ENCODE measurements at places on chromosomes 5 and 9.

GRCh38 chr9:100020121-100020795 is 78.5 kb downstream of the ERP44 start:
- DNase-seq: no peak

GRCh38 chr9:134632329-134632728 is 9.3 kb upstream of the COL5A1 start:
- DNase-seq: no peak

DNA sequence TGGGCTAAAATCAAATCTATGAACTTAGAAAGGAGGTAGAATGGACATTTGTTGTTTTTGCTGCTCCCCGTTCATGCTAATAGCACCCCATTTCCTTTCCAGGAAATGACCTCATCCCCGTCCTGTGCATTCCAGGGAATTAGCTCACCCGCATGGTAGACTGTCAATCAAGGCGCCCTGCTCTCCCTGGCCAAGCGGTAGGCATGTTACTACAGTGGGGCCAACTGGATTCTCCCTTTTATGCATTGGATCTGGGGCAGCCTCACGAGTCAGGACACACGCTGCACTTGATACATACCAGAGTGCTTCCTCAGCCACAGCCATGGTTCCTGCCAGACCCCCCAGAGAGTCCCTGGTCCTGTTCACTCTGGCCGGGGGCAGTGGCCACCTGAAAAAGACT is 111.0 kb upstream of the PTCH1 start:
- no peak for DNase-seq

- no peak for DNase-seq
Observed at GRCh38 chr9:123556464-123557435, 200.8 kb downstream of the CRB2 start.

GRCh38 chr5:11289208-11289607 is 528.2 kb upstream of the DAP start:
- DNase-seq: no peak

DNA sequence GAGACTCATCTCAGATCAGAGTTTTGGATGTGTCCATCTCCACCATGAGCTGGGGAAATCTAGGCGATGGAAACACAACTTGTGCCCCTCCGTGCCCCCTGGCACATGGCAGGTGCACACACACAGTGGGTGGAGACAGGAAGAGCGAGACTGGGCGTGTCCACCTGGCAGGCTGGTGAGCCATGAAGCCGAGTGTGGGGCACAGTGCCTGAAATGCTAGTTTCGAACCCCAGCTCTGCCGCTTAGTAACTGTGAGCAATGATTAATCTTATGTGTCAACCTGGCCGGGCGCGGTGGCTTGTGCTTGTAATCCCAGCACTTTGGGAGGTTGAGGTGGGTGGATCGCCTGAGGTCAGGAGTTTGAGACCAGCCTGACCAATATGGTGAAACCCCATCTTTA is 80.8 kb upstream of the RNU6ATAC start:
- DNase-seq: no peak

- DNase-seq: peak; percentile 10
Observed at GRCh38 chr5:87121304-87122150, 146.2 kb upstream of the RASA1 start.

GRCh38 chr5:58774937-58775336 is 192.1 kb downstream of the RAB3C start:
- no peak for DNase-seq

DNA sequence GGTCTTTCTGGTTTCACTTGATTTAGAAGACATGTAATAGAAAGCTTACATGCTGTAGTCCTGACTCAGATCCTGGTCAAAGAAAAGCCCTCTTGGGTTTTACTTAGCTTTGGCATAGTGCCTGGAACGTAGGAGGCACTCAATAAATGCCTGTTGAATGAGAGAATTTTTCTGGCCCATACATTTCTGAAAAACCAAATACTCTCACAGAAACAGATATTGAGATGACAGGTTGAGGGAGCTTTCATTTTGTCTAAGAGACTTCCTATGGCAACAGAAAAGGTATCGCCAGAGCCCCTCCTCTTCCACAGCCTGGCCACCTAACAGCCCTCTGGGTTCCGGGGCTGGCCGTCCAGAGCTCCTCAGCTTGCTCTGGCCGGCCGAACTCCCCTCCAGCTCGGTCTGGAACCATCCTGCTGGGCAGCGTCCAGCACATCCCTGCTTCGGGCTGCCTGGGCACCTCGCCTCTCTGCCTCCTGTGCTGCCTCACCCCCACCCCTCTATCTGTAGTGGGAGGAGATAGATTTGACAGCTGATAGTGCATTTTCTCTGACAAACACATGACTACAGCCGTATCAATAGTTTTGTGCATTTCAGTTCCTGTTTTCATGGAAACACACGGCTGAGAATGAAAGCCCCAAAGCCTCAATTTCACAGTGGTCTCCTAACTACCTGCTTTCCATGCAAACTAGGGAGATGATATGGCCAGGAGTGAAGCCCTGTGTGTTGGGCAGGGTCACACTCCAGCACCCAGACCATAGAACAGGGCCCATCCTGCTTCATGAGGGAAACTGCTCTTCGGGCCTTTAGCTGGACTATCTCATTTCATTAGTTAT is 1.1 kb downstream of the IL4 start:
- no peak for DNase-seq

DNA sequence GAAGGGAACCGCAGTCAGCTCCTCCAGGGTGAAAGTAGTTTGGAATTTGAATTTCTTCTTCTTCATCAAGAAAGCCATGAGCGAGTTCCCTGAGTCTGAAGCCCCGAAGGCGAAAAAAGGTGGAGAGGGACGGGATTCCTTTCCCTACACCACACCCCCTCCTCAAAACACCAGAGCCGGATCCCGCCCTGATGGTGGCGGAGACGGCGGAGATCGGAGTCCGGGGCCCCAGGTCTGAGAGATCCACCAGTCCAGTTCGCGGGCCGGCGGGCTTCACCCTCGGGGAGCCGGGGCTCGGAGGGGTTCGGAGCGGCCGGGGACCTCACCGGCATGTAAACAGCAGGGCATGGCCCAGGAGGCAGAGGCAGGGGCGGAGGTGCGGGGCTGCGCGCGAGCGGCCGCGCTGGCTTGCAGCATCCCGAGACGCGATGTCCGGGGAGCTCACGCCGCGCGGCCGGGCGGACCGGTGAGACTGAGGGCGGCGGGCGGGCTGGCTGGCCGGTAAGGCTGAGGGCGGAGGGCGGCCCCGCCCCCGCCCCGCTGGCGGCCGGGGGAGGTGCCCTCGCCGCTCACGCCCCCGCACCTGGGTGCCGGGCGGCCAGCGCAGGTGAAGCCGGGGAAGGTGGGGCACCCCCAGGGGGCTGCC is 606 bp downstream of the EEIG1 start:
- DNase-seq: no peak

DNA sequence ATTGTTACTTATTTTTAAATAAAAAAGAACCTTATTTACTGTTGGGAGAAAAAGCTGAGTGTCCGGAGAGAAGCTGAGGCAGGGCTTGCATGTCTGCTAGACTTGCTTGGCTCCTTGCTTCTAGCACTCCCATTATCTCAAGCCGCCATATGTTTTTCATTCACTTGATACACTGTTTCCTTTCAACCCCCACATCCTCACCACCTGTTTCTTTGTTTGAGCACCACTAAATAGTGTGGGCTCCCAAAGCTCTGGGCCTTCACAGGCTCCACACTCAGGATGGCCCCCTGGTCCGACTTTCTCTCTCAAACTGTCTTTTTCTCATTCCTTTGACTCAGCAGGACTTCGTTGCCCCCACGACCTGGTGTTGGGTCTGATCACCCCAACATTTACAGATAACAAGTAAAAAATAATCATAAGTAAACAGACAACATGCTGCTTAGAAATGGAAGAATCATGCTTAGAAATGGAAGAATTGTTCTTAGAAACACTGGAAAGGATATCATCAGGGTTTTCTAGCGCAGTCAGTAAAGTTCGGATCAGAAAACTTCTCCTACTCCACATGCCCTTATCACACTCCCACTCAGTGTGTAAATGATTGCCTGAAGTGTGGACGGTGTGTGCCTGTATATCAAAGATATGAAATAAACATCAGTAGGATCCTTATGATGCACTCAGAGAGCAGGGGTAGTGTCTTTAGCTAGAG is 58.5 kb downstream of the APTX start:
- no peak for DNase-seq

GRCh38 chr5:17129093-17129849 is 88.2 kb upstream of the BASP1 start:
- no peak for DNase-seq

GRCh38 chr9:115643948-115644727 is 509.5 kb upstream of the PAPPA start:
- DNase-seq: no peak

DNA sequence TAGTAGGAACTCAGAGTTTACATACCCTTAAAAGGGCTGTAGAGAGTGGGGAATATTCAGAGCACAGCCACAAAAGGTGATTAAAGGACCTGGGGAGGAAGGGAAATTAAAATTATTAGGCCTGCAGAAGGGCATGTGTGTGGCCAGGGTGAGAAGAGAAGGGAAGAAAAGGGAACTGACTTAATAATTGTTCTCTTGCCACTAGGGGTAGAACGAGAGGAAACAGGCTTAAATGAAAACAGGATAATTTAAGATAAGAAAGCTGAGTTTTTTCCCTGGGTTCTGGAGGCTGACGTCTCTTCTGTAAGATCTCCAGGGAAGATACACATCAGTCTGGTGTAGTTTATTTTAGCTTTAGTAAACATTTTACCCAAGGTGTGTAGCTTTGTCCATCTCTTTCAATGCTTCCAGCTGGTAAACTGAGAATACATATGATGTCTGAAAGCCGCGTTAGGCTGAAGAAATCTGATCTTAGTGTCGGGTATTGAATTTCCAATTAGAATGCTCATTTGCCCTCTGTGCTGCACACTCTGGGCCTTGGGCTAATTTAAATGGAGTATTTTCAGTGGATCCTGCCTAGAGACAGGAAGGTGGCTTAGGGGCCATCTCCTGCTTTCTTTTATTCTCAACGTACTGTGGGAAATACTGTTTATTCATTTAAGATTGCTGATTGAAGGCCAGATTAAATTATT is 416.8 kb downstream of the TMEM38B start:
- DNase-seq: no peak

GRCh38 chr9:134301387-134302129 is 24.7 kb upstream of the RXRA start:
- DNase-seq: peak; percentile 31

DNA sequence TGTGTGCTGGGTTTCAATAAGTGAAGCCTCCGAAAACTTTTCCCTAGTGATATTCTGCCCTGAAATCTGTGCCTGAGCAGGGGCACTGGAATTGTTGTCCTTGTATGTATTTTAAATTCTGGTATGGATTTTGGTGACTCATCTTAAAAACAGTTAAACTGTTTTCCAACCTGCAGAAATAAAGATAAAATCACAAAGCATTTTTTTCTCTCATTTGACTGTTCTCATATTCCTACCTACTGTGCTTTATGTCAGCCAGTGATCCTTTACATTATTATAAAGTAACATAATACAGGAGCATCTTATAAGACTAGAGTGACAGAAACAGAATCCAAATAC is 10.9 kb upstream of the TAF11L2 start:
- no peak for DNase-seq
